Neural crest cell (in vitro differentiated cells): ENCODE measurements at places on chromosomes 13 and 19. TPM values are rescaled to one million over a fixed set of nuclear protein-coding genes. Genes with fewer than 3 reads are reported as not detected.
A peak's percentile ranks its signal among the peaks of the same experiment; 100 is the strongest.

ACER1 gene
- total RNA-seq: not detected in 2 replicates

GET3 gene
- total RNA-seq: 72.5 and 75.9 TPM in 2 replicates

KCNRG gene
- 1.1 and 1.4 TPM in 2 replicates for total RNA-seq

KIR3DL2 gene
- total RNA-seq: not detected in 2 replicates

ZNF587 gene
- total RNA-seq: 45.4 and 46.1 TPM in 2 replicates

FOXA3 gene
- not detected in 2 replicates for total RNA-seq

IZUMO2 gene
- total RNA-seq: not detected in 2 replicates

CGB3 gene
- total RNA-seq: not detected in 2 replicates

GFY gene
- not detected in 2 replicates for total RNA-seq

DNA sequence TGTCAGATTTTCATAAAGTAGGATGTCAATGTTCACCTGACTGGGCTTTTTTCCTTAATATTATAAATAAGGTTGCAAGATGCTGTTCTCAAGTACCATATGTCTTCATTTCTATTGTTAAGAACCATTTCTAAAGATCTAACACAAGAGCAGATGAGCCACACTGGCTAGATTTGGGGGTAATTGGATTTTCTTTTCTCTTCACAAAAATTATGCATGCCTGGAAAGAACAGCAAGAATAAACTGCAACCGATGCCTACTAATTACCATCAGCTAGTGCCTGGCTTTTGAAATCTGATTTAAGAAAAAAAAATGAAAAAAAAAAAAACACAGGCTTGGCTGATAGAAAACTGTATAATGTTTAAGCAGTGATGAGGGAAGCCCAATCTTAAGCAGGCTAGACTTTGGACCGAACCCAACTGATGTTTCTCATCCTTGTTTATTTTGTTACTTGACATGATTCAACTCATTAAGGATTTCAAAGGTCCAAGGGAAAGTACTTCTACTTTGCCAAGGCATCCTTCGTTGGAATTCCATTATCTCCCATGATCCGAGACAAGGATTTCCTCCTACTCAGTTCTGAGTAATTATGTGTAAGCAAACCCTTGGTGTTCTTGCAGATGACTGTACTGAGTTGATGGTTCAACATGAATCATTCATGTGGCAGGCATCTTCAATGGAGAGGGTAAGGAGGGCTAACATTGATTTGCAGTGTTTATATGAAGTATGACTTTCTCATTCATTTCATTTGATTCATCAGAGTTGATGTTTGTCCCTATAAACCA is 300.5 kb downstream of the SPRY2 start:
- H3K4me3 ChIP-seq: no peak overlapping the region
- DNase-seq: no peak

- peaks cover 8% of the 10 kb centered on the region for H3K4me1 ChIP-seq
- no peak for DNase-seq
- no peak overlapping the region for H3K27ac ChIP-seq
- H3K36me3 ChIP-seq: no peaks in the 10 kb centered on the region
- peaks cover 10% of the 10 kb centered on the region for H3K27me3 ChIP-seq
- H3K4me3 ChIP-seq: no peak overlapping the region
Observed at GRCh38 chr19:54247106-54247930, 4.7 kb upstream of the LILRA6 start.

DNA sequence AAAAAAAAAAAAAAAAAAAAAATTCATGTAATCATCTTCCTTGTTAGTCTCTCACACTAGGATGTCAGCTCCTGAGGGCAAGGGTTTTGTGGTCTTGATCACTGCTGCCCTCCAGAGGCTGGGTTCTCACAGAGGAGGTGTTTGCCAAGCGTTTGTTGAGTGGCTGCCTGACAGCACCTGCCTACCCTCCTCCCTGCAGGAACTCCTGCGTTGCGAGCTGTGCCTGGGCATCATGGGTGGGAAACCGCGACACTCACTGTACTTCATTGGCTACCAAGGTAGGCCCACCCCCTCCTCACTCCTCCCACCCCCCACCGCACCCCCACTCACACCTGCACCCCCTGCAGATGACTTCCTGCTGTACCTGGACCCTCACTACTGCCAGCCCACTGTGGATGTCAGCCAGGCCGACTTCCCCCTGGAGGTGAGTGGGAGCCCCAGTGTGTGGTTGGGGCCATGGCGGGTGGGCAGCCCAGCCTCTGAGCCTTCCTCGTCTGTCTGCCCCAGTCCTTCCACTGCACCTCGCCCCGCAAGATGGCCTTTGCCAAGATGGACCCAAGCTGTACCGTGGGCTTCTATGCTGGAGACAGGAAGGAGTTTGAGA is 8.1 kb downstream of the ATG4D start:
- H3K27me3 ChIP-seq: no peaks in the 10 kb centered on the region
- no peak overlapping the region for H3K27ac ChIP-seq
- H3K4me1 ChIP-seq: no peaks in the 10 kb centered on the region
- DNase-seq: no peak
- H3K4me3 ChIP-seq: peak overlapping the region; percentile 27

- no peak overlapping the region for H3K4me3 ChIP-seq
- H3K36me3 ChIP-seq: peaks cover 35% of the 10 kb centered on the region
- peaks cover 17% of the 10 kb centered on the region for H3K4me1 ChIP-seq
Observed at GRCh38 chr13:41919741-41920487, 41.0 kb downstream of the VWA8 start.

DNA sequence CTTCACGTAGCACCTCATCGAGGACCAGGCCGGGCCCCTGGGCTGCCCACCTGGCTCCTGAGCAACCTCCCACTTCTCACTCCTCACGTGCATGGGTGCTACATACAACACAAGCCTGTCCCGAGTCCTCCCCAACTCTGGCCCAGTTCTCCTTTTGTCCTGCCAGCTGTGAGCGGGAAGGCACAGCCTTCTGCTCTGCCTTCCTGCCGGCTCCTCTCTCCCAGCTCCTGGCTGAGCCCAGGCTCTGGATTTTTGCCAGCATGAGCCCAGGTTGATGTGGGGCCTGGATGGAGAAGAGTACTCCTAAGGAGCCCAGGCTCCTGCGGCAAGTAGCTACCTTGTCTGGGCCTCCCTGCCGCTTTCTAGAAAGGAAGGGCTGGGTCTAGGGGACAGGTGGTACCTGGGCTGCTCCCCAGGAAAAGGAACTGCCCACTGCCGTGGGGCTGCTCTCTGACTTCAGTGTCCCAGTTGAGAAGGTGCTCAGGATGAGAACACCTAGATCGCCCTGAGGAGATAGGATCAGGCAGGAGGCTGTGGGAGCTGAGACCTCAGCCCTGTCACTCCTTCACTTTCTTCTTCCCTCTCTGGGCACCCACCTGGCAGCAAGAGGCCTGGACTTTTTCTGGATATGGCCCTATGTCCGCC is 23.6 kb downstream of the LYL1 start:
- peaks cover 92% of the 10 kb centered on the region for H3K27me3 ChIP-seq
- H3K4me3 ChIP-seq: no peak overlapping the region
- DNase-seq: no peak

GRCh38 chr13:73466561-73466960 is 407.8 kb downstream of the KLF5 start:
- no peaks in the 10 kb centered on the region for H3K4me1 ChIP-seq
- no peak overlapping the region for H3K27ac ChIP-seq
- peaks cover 2% of the 10 kb centered on the region for H3K36me3 ChIP-seq
- H3K27me3 ChIP-seq: no peaks in the 10 kb centered on the region
- DNase-seq: no peak

GRCh38 chr13:80547341-80547740 is 206.4 kb upstream of the SPRY2 start:
- H3K27ac ChIP-seq: no peak overlapping the region
- H3K4me3 ChIP-seq: no peak overlapping the region
- H3K4me1 ChIP-seq: peaks cover 17% of the 10 kb centered on the region
- H3K36me3 ChIP-seq: no peaks in the 10 kb centered on the region
- no peaks in the 10 kb centered on the region for H3K27me3 ChIP-seq
- no peak for DNase-seq

- H3K27ac ChIP-seq: no peak overlapping the region
- peaks cover 6% of the 10 kb centered on the region for H3K4me1 ChIP-seq
- no peak overlapping the region for H3K4me3 ChIP-seq
- H3K36me3 ChIP-seq: no peaks in the 10 kb centered on the region
Observed at GRCh38 chr19:35204799-35205732, 23.5 kb downstream of the FAM187B start.

DNA sequence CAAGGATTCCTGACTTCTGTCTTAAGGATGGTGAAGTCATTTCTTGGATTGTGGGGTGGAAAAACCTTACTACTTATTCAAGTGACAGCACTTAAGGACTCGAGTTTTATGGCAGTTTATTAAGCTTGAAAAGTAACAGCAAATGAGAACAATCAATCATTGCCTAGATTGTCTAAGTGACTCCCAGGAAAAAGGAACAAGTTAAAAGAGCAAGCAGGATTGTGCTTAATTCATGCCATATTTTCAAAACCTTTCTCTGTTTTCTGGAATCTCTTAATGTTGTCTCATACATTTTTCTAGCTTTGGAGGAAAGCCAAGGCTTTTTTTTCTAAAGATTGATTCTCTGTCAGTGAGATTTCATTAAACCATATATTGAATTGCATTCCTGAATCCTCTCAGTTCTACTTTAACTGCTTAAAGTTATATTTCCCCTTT is 236.2 kb upstream of the HTR2A start:
- H3K4me1 ChIP-seq: no peaks in the 10 kb centered on the region
- H3K36me3 ChIP-seq: no peaks in the 10 kb centered on the region
- DNase-seq: no peak
- H3K27me3 ChIP-seq: no peaks in the 10 kb centered on the region

DNA sequence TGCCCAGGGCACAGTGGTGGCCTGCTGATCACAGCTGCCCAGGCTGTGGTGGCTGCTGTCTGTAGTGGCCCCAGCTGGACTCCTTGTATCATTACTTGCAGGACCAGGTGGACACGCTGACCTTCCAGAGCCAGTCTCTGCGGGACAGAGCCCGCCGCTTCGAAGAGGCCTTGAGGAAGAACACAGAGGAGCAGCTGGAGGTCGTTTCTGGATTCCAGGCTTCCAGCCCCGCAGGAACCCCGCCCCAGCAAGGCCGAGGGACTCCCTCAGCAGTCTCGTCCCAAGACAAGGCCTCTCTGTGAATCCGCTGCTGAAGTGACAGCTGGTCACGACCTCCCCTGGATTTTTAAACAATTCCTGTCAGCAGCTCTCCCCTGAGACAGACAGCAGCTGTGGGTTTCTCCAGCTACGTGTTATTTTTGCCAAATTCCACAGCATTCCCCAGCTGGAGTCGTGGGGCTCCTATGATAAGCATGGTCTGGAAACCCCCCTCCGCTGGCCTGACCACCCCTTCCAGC is 98.3 kb downstream of the SLC7A1 start:
- peak; percentile 42 for DNase-seq
- no peaks in the 10 kb centered on the region for H3K36me3 ChIP-seq
- peaks cover 4% of the 10 kb centered on the region for H3K27me3 ChIP-seq
- peaks cover 28% of the 10 kb centered on the region for H3K4me1 ChIP-seq

DNA sequence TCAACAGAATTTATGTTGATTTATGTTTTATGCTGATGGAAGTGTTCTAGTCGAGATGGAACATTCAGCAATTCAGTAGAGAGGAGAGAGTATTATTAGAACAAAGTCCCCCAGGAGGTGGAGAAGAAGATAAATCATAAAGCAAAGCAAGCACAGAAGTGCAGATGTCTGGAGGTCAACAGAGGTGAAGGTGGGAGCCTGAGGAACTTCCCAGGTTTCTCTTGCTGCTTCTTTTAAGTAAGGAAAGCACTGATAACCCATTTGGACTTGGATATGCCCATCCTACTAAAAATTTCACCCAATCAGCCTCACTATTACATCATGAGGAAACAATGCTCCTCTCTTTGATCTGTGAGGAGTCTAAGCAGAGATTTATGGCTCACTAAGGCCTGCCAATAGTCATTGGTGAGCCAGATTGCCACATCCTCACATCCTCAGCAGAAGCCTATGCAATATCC is 98.8 kb downstream of the EPSTI1 start:
- no peaks in the 10 kb centered on the region for H3K36me3 ChIP-seq
- no peak for DNase-seq

GRCh38 chr19:16217716-16218451 is 20.2 kb downstream of the AP1M1 start:
- peaks cover 53% of the 10 kb centered on the region for H3K36me3 ChIP-seq
- no peak overlapping the region for H3K4me3 ChIP-seq
- H3K4me1 ChIP-seq: no peaks in the 10 kb centered on the region
- no peak for DNase-seq
- H3K27me3 ChIP-seq: no peaks in the 10 kb centered on the region

DNA sequence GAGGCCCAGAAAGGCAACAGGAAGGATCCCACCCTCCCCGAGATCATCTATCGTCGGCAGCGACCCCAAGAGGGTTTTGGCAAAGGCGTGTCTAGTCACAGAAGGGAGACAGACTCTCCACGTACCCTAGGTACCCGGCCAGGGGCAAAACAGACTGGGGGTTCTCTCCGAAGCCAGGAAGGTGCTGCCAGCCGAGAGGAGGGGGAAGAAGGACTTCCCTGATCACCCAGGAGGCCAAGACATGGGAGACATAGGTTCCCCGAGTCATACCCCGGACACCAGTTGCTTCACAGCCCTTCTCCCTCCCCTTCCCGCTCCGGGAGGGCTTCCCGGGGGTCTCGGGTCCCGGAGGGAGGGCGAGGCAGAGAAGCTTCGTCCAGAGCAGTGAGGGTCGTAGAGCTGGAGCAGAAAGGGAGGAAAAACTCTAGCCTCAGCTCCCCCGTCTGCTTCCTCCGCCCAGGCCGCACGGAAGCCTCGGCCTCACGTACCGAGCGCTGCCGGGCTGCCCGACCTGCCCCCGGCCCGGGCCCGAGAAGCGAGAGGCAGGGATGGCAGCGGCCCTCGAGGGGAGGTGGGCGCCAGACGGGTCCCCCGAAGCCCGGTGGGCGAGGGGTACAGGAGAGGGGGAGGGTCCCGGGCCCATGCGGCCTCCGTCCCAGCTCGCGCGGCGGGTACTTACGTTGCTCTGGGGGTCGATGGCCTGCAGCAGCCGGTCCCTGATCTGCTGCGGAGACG is 644 bp downstream of the MED26 start:
- peak overlapping the region; percentile 94 for H3K4me3 ChIP-seq
- peak overlapping the region; percentile 43 for H3K27ac ChIP-seq
- H3K27me3 ChIP-seq: no peaks in the 10 kb centered on the region
- H3K36me3 ChIP-seq: peaks cover 5% of the 10 kb centered on the region

- H3K27me3 ChIP-seq: no peaks in the 10 kb centered on the region
- no peak overlapping the region for H3K4me3 ChIP-seq
- H3K36me3 ChIP-seq: peaks cover 6% of the 10 kb centered on the region
- H3K27ac ChIP-seq: no peak overlapping the region
Observed at GRCh38 chr19:46878613-46879375, 18.0 kb downstream of the ARHGAP35 start.

GRCh38 chr19:37979547-37980082 is 72.6 kb downstream of the SIPA1L3 start:
- no peaks in the 10 kb centered on the region for H3K27me3 ChIP-seq
- peaks cover 2% of the 10 kb centered on the region for H3K36me3 ChIP-seq
- H3K4me3 ChIP-seq: no peak overlapping the region
- no peak for DNase-seq
- H3K4me1 ChIP-seq: peaks cover 35% of the 10 kb centered on the region

GRCh38 chr13:30900952-30901749 is 4.9 kb upstream of the MEDAG start:
- H3K36me3 ChIP-seq: no peaks in the 10 kb centered on the region
- DNase-seq: no peak
- H3K27ac ChIP-seq: no peak overlapping the region
- no peak overlapping the region for H3K4me3 ChIP-seq

- no peak overlapping the region for H3K4me3 ChIP-seq
- H3K27me3 ChIP-seq: peaks cover 6% of the 10 kb centered on the region
Observed at GRCh38 chr19:28168557-28168956, 1044.4 kb downstream of the UQCRFS1 start.
